ENCODE measurements at places on chromosomes 5 and 9.

- no peak for DNase-seq
Measured at GRCh38 chr9:132681561-132681960, 11.3 kb downstream of the GTF3C4 start.

GRCh38 chr5:34842554-34842953, 3.6 kb downstream of the TTC23L start:
- no peak for DNase-seq

- DNase-seq, result no peak
Measured at GRCh38 chr5:53253421-53253871, 143.9 kb upstream of the MOCS2 start.

- DNase-seq, result no peak
Measured at GRCh38 chr5:150989695-150990094, 30.7 kb upstream of the GPX3 start.

DNA sequence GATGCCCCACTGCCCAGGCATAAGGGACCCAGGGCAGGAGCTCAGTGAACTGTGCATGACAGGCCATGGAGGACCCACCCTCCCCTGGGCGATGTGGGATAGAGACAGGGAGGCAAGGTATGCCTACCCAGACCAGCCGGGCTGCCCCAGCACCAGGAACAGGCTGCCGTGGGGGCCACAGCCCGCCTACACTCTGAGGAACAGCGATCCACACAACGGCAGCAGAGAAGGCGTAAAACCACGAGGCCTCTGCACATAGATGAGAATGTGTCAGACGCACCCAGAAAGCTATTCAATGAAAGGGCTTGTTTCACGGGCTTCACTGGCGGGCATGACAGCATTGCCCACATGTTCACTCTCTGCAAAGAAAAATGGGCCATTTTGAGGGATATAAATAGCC, 49.5 kb downstream of the SEMA4D start:
- no peak for DNase-seq

GRCh38 chr5:62477801-62478200, 65.2 kb downstream of the IPO11 start:
- DNase-seq, result no peak

- no peak for DNase-seq
Measured at GRCh38 chr5:56161439-56161823, 71.7 kb downstream of the ANKRD55 start.

GRCh38 chr5:58156973-58157701, 302.7 kb downstream of the PLK2 start:
- no peak for DNase-seq

- no peak for DNase-seq
Measured at GRCh38 chr9:124368692-124369091, 46.5 kb downstream of the PSMB7 start.

- no peak for DNase-seq
Measured at GRCh38 chr9:136970361-136970760, 6.9 kb upstream of the PTGDS start.
